ENCODE measurements at places on chromosomes 2 and 18.
A peak's percentile ranks its signal among the peaks of the same experiment; 100 is the strongest.

DNA sequence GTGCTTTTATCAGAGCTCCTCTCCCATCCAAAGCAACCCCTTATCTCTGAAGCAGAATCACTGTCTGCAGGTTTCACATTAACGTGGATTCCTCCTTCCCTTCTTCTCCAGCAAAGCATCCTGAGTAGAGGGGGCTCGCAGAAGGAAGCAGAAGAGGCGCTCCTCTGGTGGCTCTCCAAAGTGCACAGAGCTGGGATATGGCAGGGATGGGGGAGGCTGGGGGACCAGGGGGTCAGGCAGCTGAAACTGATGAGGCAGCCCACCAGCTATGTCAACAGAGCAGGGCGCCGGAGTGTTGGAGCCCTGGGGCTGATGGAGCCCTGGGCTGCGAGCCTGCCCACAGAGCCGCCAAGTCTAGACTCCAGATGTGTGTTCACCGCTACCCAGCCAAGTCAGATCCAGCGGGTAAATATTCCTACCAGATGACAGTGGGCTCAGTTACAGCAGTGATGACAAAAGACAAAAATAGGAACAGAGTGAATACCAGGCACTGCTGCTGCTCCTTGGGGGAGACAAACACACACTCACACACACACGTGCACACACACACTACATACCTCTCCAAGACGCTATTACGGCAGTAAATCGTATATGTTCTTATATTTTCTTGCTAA lies 678.3 kb upstream of the ID2 start:
- DNase-seq: no peak

DNA sequence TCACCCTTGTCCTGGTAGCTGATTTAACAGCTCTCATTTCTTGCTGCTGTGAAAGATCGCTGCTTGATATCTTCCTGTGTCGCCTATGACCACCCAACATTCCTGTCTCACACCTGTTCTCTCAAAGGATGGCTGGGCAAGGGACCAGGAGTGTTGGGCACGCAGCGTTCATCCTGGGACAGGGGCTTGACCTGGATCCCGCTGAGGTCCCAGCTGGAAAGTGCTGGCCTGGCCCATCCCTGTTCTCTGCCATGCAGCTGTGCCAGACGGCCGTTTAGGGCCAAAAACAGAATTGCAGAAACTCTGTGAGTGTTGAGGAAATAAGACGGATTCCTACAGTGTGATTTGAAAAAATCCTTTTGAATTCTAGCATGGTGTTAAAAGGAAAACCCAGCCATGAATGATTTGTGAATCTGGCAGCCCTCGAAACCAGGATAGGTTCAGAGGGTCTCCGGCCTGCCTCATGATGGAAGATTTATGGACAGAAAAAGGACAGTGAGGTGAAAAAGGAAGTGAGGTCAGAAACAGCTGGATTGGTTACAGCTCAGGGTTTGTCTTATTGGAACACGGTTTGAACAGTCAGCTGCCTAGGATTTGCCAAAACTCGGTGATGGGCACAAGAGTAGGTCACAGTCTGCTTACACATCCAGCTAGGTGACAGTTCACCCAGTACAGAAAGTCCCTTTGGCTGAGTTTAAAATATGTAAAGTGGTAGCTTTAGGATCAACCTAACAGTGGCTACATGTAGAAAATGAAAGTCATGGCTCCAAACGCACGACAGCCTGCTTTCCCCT lies 164.8 kb downstream of the DCDC2C start:
- DNase-seq: no peak

GRCh38 chr2:124025171-124025580 lies at the start of gene CNTNAP5:
Gene CNTNAP5 (plus strand): TSS chr2:124025287. CDS start chr2:124025651, 364 bp downstream.
- DNase-seq: no peak

GRCh38 chr18:23847321-23847986 lies 158.2 kb downstream of the LAMA3 start:
- DNase-seq: no peak

GRCh38 chr18:23359421-23359820 lies 93.7 kb upstream of the RIOK3 start:
- DNase-seq: no peak

DNA sequence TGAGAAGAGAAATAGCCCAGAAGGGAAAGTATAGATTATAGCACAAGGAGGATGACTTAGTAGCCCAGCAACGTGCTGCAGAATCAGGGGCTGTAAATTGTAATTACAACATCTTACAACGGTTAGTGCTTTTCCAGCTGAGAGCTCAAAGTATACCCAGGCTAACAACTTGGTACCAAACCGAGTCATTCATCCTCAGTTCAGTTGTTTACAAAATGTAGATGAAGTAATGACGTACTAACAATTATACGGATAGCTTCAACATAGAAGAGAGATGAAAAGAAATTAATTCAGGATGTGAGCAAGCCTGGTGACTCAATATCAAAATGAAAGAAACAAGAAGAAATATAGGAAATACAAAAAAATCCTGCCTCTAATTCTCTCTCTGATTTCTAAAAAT lies 99.2 kb downstream of the DYNAP start:
- no peak for DNase-seq

DNA sequence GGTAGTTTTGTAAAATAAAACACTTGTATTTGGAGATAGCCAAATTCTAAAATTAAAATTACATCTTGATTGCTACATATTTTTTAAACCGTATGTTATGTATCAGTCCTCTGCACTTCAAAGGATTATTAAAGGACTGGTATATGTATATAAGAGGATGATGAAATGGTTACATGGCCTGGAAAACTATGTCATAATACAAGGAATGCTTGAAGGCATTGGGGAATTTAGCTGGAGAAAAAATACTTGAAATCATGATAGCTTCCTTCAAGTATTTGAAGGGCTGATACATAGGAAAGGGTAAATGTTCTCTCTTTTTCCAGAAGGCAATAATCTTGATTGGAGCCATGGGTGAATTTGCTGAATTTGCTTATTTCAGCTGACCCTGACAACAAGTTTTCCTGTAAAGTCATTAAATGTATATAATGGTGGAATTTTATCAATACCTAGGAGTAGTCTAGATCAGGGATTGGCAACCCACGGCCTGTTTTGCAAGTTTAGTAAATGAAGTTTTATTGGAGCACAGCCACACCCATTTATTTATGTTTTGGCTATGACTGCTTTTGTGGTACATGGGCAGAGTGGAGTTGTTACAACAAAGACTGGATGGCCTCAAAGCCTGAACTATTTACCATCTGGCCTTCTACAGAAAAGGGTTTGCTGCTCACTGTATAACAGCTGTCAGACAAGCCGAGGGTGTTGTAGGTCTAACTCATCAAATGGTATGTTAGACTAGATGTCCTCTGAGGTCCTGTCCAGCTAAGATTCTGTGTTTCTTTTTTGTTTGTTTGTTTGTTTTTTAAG lies 34.4 kb downstream of the ACYP2 start:
- DNase-seq: no peak

GRCh38 chr2:232325324-232326273 lies 53.0 kb upstream of the ALPP start:
- peak; percentile 51 for DNase-seq

GRCh38 chr2:96876269-96877041 lies 6.6 kb upstream of the SEMA4C start:
- no peak for DNase-seq

GRCh38 chr2:70145851-70146739 lies 44.7 kb downstream of the C2orf42 start:
- no peak for DNase-seq

DNA sequence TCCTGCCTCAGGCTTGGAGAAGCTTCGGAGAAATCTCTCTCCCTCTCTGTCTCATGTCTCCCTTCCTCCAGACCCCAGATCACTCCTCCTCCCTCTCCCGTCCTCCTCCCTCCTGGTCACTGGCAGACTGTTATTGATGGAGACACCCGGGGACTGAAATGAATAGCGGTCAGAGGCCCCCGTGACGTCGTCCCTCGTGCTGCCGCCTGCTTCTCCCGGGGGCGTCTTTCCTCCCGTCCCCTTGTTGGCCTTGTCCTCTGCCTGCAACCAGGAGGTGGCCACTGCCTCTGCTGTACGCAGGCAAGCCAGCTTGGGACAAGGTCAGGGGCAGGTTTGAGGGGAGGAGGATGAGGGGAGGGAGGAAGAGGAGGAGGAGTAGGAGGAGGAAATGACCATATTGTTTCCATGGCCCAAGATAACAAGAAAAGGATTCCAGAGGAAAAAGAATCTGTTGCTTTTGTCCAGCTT lies 78.2 kb downstream of the CELF4 start:
- no peak for DNase-seq

- no peak for DNase-seq
Observed at GRCh38 chr18:28112056-28112470, 64.9 kb downstream of the CDH2 start.

GRCh38 chr18:22391407-22392345 lies 26.0 kb downstream of the CTAGE1 start:
- DNase-seq: peak; percentile 66

DNA sequence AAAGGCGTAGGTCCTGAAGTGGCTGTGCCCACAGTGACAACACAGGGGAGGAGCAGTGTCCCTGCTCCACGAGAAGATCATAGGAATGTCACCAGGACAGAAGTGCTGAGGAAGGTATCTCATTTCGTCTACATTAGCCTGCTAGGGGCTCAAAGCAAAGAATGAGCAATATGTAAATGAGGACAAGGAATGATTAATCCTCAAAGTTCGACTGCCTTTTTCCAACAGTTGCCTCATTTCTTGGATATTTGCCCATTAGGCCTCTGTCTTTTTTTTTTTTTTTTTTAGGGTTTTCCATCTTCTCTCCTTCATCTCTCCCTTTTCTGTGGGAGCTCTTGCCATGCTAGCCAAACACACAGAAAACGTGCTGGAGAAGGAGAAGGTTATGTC lies 105.2 kb upstream of the ARHGAP28 start:
- no peak for DNase-seq

DNA sequence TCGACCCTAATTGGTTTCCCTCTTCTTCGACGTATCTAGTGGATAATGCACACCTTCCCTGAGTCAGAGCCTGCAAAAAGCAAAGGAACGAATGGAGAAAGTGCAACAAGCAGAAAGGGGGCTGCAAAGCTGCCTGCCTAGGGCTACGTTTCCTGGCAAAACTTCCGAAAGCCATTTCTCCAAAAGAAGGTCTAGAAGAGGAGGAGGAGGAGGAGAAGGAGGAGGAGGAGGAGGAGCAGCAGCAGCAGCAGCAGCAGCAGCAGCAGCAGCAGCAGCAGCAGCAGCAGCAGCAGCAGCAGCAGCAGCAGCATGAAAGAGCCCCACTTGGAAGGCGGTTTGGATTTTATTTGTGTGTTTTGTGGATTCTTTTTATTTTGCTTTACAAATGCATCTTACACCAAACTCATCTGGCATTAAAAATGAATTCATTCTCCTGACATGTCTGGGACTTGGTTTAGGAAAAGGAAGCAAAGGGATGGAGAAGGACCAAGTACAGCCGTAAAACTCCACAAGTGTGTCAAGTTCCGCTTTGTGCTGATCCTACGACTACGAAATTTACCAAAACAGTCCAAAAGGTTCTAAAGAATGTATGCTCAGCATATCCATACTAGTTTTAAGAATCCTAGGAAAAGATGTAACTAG lies 2.0 kb downstream of the TCF4 start:
- no peak for DNase-seq
